ENCODE measurements at places on chromosomes 6 and 20.

GRCh38 chr6:104771258-104771832, 88.4 kb downstream of the HACE1 start:
- DNase-seq, result no peak

DNA sequence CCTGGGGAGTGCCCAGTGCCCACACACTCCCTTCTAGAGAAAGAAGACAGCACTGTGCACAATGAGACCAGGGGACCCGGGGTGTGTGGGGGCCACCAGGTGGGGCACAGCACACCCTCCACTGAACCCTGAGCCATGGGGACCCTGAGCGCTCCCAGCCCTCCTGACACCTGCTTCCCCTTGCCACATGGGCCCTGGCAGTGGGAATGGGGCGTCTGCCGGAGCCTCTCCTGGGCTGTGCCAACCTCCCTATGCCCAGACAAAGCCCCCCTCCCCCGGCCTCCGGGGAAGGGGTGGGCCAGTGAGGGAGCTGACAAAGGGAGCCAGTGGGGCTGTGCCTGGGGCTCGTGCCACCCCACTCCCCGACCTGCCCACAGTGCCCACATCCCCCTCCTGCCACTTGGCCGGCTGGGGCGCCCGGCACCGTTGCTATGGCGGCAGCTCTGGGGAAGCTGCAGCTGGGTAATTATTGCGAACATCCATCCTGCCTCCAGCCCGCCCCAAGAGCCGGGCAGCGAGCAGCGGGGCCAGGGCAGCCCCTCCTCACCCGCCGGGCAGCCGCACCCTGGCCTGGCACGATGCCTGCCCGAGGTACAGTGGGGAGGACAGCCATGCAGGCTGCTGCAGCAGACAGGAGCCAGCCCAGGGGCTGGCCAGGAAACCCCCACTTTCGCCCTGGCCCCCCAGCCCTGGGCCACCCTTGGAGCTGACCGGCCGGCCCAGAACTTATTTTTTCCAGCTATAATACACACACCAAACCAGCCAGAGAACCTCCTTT, 41.9 kb upstream of the NOL4L start:
- no peak for DNase-seq

GRCh38 chr6:150269857-150270223, 99.0 kb upstream of the IYD start:
- DNase-seq, result no peak

GRCh38 chr6:5950361-5950785, 56.4 kb downstream of the NRN1 start:
- peak; percentile 23 for DNase-seq

- DNase-seq, result no peak
These were observed 96.7 kb downstream of the L3MBTL3 start for GRCh38 chr6:130115036-130115435.

- no peak for DNase-seq
These were observed 363.9 kb downstream of the MAFB start for GRCh38 chr20:40325006-40325568.

DNA sequence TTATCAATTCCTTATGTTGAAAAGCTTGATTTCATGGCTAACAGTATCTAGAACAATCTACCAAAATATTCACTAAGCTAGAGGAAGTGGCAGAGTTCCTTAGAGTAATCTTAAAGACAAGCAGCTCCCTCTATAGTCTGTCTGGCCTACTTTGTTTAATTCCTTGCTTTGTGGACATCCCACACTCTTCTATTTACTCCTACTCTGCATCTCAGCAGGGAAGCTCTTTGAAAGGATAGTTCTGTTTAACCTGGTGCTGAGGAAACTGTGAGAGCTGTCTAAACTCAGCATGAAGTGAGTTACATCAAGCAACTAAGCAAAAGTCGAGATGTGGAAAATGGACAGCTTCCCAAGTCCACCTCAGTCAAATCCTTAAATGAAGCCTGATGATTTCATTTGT, 4.3 kb downstream of the REV3L start:
- DNase-seq, result no peak

DNA sequence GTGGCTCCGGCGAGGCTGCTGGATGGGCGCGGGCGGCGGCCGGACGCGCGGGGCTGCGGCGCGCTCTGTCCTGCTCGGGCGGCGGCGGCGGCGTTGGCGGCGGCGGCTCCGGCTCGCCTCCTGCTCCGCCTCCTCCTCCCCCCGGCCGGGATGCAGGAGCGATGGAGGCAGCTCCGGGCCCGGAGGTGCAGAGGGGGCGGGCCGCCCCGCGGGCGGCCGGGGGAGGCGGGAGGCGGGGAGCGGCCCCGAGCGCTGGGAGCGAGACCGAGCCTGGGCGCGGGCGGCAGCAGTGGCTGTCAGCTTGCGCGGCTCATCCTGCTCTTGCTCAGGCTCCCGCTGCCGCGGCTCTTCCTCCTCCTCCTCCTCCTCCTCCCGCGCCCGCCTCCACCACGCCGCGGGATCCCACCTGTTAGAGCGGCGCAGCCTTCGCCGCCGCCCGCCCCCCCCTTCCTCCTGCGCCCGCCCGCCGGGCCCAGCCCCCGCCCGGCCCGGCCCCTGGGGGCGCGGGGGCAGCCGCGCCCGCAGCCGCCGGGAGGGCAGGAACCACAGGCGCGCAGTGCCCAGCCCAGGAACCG, at the start of gene NOL4L:
NOL4L (minus strand) TSS at position 323 of the 575 bp plus-strand sequence. CDS start 443 bp downstream, outside the sequence.
- DNase-seq, result no peak

DNA sequence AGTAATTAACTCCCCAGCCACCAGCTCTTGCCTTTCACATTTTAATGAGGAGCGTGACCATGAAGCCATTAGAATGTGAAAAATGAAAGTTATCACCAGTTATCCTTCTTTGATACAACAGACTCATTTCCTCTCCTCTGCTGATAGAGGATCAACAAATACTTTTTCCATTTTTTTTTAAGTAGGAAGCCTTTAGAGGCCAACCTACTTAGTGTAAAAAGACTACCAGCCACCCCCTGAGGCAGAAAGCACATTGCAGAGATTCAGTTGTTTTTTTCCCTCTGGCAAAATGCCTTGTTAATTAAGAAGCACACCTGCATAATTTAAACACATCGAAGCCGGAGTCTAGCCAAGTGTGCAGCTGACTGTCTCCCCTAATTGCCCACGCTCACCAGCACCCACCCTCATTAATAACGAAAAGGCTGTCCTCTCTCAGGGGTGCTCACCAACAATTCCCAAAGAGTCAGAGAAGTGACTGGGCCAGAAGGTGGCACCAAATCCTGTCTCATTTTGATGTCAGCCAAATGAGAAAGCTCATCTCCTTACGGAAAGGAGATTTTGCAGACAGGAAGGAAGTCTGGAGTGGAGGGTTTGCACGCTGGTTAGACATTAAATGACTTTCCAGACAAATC, 60.9 kb upstream of the MC3R start:
- no peak for DNase-seq

- DNase-seq, result no peak
These were observed 93.1 kb upstream of the PMEPA1 start for GRCh38 chr20:57802765-57803507.

GRCh38 chr6:37354526-37355384, 972 bp downstream of the RNF8 start:
- peak; percentile 12 for DNase-seq

GRCh38 chr6:105301756-105302616, 100.9 kb downstream of the PREP start:
- no peak for DNase-seq
